ENCODE measurements at places on chromosomes 13 and 19.

DNA sequence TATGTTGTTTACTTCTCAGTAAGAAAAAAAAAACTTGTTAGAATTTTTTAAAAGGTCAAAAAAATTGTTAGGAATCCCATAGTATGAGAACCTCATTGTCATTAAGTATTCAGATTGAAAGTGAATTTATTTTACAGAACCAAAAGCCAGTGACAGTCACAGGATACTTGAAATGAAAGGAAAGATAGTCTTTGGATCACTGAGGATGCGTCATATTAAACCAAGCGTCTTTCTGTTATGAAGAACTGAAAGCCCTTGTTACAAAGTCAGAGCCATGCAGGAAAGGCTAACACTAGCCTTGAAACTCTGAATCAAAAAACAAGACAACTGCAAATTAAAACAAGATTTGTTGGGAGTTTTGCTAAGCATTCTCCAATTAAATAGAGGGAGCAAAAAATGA lies 1348.0 kb upstream of the SLC10A2 start:
- no peak for DNase-seq

DNA sequence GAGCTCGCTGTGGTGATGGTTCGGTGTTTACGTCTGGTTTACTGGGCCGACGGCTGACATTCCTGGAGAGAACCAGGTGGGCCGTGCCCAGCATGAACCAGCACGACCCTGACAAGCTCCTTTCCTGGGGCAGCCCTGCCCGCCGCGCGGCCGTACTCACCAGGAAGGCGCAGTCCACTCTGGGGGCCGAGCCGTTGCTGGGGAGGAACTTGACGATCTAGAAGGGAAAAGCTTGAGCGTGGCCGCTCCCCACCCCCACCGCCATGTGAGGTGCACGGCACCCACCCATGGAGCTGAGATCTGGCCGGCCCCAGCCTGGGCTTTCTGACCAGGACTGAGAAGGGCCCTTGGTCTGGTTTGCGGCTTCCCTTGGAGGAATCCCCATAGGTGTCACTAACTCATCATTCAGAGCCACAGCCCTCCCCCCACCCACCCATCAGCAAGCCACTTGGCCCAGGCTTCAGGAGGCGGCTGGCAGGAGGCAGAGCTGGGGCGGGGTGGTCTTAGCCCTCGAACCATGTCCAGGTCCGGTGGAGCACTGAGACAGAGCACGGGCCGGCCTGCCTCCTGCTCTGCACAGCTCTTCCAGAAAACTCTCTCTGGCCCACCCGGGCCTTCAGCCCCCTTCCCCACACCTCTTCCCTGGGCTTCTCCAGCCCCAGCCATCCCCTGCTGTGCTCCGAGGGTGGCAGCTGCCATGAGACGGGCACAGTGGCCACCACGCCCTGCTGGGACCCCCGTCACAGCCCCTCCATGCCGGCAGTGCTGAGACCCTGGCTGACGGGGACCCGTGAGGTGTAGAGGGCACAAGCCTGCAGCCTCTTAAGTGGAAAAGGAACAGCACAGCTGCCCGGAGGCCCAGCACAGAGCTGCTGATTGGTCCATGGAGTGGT lies 6.2 kb downstream of the ATP4B start:
- DNase-seq = no peak

DNA sequence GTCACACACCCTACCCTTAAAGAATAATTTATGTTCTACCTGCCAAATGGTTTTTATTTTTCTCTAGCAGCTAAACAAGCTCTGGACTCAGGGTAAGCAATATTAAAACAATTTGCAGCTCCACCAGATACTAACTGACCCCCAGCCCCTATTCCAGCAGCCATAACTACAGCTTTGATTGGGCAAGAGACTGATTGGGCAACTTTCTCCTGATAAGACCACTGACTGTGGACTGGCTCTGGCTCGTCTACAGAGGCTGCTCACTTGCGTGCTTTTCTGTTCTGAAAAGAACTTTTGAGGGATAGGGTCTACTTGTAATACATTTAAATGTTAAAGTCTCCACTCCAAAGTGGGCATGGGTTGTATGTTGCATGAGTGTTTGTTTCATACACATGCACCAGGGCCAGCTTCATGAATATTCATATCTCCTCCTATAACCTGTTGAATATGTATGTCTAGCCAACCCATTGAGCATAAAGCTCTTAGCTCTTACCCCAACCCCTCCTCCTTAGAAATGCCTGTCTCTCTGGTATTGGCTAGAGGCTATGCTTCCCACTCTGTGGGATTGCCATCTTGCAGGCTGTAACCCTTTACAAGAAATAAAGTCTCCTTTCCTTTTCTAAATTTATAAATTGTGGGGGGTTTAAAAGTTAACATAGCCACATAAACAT lies 19.9 kb downstream of the OR7A5 start:
- DNase-seq = no peak

- no peak for DNase-seq
Measured at GRCh38 chr13:65642996-65643395, 1587.1 kb downstream of the PCDH9 start.

DNA sequence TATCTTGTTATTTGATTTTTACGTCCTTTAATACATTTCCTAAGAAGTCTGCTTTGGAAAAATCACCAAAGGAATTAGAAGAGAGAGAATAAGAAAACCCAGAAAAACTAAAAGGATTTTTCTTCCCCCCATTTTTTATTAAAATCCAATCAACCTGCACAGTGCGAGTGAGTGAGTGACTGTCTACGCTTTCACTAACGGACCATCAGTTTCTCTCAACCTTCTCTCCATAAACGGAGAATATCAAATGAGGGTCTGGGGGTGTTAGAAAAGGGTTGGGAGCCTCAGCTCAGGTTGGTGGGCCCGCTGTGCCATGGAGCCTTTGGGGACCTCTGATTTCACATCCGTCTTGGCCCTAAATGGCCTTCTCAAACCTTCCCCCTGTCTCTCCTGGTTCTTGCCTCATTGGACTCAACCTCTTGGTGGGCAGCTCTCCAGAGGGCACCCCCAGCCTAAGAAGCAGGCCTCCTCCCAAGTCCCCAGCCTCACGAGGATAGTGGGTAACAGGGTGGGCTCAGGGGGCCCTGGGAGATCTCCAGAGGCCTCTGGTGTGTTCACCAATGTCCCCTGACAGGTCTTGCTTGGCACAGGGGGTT lies 763 bp upstream of the LRP3 start:
- DNase-seq = no peak

DNA sequence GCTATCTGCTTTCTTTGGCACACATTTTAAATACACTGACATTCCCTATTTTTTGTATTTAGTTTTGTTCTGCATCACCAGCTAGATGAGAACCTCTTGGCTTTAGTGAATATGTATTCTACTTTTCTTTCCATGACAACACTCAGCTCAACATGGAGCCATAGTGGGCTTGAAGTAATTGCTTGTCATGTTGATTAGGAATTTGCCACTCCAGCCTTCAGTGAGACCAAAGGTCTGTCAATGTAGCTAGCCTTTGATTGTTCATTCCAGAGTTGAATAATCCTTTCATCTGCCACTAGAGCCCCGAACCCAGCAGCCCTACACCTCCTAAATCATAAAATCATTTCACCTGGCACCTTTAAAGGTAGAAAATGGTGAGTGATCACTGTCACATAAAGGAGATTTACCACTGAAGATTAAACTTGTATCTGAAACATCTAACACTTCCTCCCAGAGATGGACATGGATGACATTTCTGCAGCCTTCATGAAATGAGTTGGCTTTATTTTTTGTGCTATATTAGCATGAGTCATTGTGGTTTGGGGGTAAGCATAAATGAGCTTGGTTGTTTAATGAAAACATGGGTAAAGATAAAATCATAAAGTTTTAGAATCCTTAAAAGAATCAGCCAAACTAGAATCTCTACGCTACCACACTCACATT lies 29.2 kb upstream of the GARRE1 start:
- DNase-seq = no peak

DNA sequence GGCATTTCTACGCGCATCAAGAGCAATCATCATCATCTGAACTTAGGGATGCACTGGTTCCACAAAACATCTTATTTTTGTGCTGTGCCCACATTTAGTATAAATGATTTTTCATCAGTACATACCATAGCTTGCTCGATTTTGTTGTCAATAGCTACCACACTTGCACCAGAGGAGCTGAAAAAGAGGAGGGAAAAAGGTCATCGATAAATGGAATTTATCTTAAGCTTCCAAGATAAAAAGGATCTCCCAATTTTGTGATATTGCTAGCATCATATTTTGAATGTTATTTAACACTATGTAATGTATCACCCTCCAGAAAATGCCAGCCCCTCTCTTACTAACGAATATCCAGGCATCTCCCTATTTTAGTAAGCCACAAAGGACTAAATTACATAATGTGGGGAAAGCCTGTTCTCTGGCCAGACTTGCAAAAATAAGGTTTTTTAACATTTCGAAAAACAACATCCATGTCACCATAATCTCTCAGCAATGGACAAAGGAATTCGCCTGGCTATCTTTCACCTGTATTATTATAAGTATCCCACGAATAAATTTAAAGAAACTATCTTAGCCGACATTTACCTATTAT lies 62.4 kb downstream of the SERP2 start:
- no peak for DNase-seq

DNA sequence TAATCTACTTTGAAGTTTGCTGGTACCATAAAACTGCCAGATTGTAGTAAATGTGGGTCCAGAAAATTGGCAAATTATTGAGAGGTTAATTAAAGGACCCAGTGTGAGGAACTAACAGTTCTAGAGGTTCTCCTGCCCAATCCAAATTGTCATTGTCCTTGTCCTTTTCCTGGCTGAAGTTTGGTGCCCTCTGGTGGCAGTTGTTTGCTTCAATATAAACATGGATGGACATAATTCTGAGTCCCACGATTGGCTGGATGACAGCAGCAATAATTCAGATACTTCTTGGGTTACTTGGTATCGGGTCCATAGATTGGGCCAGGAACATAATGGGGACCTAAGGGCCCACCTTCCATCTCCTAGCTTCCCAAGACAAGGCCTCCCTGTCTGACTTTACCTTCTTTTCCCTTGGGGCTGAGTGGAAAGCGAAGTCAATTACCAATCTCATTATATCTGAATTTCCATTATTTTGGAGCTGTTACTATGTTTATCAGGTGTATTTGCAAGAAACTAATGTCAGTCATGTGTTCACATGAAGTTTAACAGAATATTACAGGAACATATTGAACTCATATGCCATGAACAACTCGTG lies 33.8 kb upstream of the GARRE1 start:
- peak; percentile 51 for DNase-seq

DNA sequence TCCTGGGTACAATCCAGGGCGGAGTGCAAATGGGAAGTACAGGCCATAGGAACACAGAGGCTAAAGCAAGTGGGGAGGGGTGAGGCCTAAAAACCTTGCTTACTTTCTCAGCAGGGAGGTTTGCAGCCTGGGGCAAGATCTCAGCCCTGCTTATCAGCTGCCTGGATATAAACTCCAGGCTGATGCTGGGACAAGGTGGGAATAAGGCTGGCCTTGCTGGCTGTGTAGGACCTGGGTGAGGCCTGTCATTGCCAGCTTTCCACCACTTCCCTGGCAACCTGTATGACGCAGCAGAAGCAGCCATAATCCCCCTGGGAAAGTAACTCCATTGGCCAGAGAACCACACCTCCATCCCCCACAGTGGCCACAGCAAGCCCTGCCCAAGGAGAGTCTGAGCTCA lies 279.1 kb upstream of the ATXN8OS start:
- no peak for DNase-seq

DNA sequence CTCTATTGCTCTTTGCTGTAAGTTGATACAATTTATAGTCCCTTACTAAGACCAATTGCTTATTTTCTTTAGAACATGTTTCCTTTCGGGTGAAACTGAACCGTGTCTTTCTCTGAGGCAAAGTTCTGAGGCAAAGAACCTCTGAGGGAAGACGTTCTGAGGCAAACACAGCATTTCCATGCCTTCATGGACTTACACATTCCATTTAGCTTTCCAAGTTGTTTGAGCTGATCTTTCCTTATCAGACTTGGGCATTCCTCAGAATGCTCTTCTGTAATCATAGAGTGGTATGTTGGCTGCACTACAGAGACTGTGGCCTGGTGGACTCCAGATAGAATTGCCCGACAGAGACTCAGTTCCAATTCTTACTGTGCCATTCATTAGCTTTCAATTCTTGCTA lies 579.1 kb downstream of the KCTD12 start:
- no peak for DNase-seq

GRCh38 chr13:71882120-71882519 lies 15.1 kb upstream of the DACH1 start:
- no peak for DNase-seq

DNA sequence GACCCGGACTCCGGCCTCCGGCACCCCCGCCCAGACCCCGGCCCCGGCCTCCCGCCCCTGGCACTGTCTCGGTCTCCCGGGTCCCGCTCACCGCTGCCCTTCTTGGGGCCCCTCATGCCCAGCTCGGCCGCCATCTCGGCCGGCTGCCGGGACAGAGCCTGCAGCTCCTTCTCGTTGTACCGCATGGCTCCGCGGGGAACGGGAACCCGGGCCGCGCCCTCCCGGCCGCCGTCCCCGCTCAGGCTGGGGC lies 140 bp downstream of the PLEKHJ1 start:
- DNase-seq = no peak

GRCh38 chr19:1113030-1113985 lies 9.5 kb downstream of the GPX4 start:
- DNase-seq = peak; percentile 75

GRCh38 chr13:112688560-112689302 lies 1.1 kb upstream of the ATP11A start:
- DNase-seq = peak; percentile 34

- no peak for DNase-seq
Measured at GRCh38 chr19:52542984-52543664, 15.7 kb downstream of the ZNF808 start.

GRCh38 chr13:87535911-87536310 lies 135.3 kb upstream of the SLITRK5 start:
- no peak for DNase-seq

- DNase-seq = peak; percentile 28
Measured at GRCh38 chr13:42356184-42356575, 84.2 kb downstream of the AKAP11 start.

DNA sequence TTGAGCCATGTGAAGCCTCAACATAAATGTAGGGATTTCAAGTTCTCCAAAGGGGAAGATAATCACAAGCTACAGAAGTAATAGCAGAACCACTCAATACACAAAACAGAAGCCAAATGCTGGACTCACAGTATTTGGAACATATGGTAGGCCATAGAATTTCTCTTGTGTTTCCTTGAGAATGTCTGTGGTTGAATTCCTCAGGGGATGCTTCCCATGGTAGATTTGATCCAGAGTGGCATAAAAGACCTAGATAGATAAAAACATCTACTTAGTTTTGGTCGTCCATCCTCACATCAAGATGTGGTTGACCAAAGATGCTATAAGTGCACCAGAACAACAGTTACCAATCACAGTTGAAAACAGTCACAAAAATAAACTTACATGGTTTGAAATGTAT lies 83.4 kb downstream of the MIPEP start:
- no peak for DNase-seq

GRCh38 chr13:47396915-47397314 lies 500.1 kb upstream of the HTR2A start:
- no peak for DNase-seq

DNA sequence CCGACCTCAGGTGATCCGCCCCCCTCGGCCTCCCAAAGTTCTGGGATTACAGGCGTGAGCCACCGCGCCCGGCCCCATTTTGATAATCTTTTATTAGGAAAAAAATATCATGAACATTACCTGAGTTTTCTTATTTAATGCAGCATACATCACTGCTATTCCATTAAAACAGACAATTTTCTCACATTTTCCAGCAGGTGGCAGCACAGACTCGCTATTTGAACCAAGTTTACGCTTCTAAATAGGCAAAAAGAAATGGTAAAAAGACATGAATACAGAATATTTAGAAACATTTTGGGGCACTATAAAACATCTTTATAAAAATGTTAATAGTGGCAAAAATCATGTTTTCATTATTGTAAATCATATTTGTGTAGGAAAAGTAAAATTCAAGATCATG lies 903.1 kb downstream of the SLITRK6 start:
- DNase-seq = peak; percentile 7

- DNase-seq = no peak
Measured at GRCh38 chr13:49622174-49622946, 5.9 kb upstream of the ARL11 start.
